SIG-M5 (cell line): ENCODE measurements at places on chromosomes 3 and 15.

DNA sequence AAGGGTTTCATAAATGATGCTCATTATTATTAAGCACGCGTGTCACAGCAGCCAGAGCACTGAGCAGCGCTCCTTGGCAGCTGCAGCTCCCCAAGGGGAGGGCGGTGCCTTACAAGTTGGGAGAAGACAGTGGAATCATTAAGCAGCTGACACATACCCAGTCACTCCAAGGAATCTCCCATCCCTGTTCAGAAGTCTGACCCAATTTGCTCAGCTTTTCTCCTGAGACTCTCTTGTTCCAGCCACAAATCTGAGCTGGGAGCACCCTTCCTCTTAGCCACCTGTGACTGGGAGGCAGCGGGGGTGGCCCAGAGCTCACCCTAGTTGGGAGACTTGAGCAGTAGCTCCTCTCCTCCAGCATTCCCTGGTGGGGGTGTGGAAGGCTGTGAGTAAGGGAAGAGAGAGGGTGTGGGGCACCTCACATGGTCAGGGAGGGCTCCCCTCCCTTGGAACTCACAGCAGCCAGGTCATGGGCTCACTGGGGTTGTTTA, 64.3 kb downstream of the DUT start:
- DNase-seq: no peak

DNA sequence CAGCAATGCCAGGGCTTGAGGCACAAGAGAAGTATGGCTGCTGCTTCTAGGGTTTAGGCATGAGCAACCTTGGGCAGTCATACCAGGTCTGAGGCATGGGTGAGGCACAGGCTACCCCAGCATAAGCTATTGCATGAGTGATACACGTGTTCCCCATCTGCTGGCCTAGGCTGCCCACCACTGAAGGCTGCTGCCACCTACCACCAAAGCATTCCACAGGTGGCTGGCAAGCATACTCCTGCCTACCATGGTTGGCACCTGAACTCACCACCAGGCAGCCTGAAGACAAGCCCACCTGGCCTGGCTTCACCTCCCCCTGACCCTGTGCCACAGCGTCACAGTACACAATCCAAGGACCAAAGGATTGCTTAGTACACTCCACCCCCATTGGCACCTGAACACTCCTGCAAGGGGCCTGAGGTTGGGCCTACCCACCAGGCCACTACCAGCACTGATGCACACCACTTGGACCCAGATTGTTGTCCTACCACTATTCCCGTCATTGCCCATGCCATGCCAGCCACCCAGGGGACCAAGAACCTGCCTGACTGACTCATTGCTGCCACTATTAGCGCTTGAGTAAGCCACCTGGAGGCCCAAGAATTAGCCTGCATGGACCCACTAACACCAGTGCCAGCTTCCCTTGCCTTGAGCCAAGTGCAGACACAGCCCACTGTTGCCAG, 115.7 kb downstream of the STT3B start:
- no peak for DNase-seq

DNA sequence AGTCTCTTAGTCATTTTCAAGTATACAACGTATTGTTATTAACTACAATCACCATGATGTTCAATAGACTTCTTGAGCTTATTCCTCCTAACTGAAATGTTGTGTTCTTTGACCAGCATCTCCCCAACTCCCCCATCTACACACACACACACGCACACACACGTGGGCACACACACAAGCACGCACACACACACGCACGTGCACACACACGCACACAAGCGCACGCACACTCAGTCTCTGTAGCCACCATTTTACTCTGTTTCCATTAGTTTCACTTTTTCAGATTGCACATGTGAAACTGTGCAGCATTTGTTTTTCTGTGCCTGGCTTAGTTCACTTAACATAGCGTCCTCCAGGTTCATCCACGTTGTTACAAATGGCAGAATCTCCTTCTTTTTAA, 247.0 kb downstream of the XXYLT1 start:
- DNase-seq: no peak

DNA sequence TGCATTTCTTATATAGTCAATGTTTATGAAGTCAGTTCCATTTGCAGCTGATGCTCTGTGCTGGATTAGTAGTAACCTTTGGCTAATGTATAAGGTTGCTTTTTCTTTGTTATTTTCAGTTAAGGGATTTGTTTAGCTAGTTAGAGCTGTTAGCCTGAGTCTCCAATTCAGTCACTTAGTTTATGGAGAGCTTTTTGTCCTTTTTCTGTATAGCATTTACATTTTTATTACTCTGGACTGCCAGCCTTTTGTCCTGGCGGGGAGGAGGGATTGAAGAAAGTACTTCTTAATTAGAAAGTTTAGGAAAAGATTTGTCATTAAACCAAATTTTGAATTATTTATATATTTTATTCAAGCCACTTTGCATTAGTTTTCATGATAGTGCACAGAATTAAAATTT, 52.0 kb downstream of the DNAJC13 start:
- no peak for DNase-seq

DNA sequence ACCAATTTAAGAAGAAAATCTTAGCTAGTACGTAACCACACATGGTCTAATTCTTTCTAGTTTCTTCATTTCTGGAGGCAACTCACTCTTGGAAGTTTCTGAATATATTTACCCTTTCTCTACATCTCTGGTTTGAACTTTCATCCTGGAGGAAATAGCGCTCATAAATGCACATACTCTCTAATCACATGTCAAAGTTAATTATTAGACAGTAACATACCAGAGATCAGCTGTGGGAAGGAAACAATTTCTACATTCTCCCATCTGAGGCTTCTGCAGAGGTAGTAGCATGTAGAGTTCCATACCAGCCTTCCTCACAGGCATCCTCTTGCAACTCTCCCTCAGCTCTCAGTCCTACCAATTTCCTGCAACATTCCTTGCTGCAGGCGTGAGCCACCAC, 132.5 kb downstream of the RBPMS2 start:
- no peak for DNase-seq

- DNase-seq: no peak
Measured at GRCh38 chr15:101500865-101501551, 11.5 kb upstream of the PCSK6 start.

GRCh38 chr15:65991721-65992483, 122.6 kb downstream of the RAB11A start:
- no peak for DNase-seq

- DNase-seq: no peak
Measured at GRCh38 chr3:160956785-160957184, 148.4 kb downstream of the B3GALNT1 start.

DNA sequence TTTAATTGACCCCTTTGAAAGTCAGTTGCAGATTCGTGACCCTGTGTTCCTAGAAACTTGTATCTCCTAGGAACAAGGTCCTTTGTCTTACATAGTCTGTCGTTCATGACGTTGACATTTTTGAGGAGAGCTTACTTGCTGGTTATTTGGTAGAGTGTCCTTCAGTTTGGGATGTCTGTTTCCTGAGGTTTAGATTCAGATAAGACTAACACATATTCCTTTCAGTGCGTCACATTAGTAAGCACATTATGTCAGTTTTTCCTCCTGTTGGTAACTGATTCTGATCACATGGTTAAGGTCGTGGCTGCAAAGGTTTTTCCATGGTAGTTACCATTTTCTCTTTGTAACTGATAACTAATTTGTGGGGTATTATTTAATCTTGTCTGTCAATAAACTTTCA, 80.8 kb downstream of the PCCB start:
- no peak for DNase-seq

- no peak for DNase-seq
Measured at GRCh38 chr3:149512073-149512782, 37.7 kb downstream of the TM4SF4 start.

GRCh38 chr3:32340039-32340438, 51.6 kb upstream of the CMTM7 start:
- DNase-seq: no peak

DNA sequence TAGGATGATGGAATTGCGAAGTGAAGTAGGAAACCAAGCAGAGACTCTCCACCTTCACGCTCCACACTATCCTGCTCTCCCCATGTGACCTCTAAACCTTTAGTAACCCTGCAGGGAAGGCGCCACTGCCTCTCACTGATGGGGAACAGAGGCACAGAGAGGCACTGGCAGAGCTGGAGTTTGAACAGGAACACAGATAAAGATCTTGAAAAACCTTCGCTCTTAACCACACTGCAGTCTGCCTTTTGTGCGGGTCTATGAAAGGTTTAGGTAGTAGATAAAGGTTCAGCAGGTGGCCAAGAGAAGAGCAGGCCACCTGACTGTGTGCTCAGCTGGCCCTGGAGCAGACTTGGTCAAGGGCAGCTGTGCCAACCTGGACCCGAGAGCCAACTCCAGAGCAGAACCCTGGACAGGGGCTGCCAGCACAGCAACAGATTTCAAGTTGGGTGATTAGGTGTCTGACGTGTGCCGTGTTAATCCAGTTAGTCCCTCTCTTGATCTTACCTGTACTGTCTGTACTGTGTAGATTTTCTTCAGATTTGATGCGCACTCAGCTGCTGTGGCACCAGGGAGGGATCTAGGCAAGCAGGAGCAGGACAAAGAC, 15.2 kb downstream of the EIF4E3 start:
- no peak for DNase-seq

DNA sequence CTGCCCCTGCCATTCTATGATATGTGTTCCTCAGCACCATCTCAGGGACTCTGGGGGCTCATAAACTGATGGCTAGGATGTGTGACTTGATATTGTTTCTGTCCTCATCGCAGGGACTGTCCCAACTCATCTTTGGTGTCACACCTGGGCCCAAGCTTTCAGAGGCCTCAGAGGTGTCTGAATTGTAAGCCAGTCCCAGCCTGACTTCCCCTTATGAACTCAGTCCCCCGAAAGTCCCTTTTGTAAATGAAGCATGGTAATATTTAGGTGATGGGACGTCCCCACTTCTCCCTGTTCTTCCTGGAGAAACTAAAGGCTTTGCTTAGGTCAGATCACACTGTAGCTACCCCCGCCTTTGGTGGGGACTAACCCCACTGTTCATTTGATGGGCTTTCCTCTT, 142.4 kb upstream of the TLE3 start:
- DNase-seq: no peak

- no peak for DNase-seq
Measured at GRCh38 chr3:170270282-170270881, 48.2 kb downstream of the PRKCI start.

DNA sequence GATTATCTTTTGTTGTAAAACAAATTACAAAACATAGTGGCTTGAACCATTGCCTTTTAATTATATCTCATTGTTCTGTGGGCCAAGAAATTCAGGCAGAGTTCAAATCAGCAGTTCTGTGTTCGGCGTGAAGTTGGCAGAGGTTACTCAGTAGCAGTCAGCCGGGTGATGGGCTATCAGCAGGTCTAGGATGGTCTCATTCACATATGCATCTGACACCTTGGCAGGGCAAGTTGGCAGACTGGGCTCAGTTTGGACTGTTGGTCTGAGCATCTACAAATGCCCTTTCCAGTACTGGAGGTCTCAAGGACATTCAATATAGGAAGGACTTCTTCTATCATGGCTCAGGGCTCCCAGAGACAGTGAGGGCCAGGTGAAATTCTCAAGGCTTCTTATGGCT, 51.2 kb upstream of the ITGA11 start:
- no peak for DNase-seq

GRCh38 chr15:69729167-69729748, 276.6 kb downstream of the RPLP1 start:
- DNase-seq: no peak

- DNase-seq: no peak
Measured at GRCh38 chr3:50138266-50139200, 16.6 kb upstream of the SEMA3F start.

DNA sequence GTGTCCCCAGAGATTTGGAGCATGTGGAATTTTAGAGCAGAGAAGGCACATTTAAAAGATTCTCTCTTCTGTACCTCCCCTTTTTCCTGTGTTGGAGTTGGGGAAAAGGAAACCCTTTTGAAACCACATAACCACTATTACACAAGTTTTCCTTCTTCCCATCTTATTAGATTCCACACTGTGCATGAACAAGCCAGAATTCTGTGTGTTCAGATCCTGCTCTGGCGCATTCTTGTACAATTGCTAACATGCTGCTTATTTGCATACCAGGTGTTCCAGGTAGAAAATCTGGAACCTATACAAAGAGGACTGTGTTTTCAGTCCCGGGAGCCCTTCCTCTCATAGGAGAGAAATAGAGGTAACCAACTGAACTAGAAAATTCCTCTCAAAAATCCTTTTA, 2.6 kb upstream of the CIB2 start:
- DNase-seq: no peak

DNA sequence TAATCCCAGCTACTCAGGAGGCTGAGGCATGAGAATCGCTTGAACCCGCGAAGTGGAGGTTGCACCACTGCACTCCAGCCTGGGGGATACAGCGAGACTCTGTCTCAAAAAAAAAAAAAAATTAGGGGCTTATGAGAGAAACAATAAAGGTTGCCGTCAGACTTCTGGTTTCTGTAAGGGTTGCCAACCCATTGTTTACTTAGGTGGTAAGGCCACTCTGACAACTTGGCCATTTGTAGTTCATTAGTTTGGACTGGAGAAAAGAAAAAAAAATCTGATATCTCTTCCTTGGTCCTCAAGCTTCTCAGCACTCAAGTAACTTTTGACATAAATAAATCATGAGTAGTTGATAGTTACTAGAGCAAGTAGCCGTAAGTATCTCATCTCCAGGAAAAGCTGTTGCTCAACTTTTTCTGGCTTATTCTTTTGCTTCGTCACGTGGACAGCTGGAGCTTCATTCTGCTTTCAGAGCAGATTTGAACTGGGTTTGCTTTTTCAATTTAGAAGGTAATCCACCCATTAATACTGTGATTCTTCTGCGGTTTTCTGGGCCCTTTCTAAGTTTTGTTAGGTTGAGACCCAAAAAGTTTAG, 9.4 kb downstream of the SNX1 start:
- DNase-seq: no peak
